ENCODE measurements at places on chromosomes 6 and 20.

DNA sequence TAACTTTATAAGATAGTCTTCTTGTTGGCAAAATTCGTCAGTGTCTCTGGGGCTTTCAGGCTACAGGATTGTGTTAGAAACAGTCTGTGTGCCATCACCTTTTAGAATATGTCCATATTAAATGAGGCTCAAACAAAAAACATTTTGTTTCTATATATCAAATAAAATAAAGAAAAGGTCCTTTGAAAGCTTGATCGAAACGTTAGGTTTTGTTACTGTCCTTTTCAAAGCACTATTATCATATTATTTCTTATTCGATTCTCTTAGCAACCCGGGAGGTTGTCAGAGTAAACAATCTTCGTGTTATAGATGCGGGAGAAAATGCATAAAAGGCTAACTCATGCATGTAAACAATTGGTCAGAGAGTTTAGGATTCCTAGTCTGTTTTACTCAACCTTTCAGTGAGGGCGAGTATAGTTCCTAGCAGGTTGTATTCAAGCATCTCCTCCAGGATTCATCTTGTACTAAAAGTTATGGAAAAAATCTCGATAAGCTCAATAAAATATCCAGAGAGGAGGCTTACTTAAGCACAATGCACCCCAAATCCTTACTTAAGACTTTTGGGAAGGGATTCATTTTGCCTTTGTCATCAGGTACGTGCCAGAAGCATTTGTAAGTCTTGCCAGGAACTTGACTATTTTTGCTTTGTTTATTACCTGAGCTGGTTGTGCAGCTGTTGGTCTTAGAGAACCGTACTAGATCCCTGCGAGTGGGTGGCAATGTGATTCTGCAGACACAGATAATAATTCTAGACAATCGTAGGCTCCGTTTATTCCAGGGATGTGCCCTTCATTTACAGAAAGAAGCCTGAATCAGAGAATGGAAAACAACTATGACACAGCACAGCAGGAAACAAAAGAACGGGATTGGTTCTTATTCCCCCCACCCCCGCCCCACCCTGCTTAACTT lies 159.6 kb upstream of the ZNF217 start:
- DNase-seq, result no peak

- DNase-seq, result no peak
These were observed 2.8 kb upstream of the ECI2 start for GRCh38 chr6:4138186-4138585.

- no peak for DNase-seq
These were observed 334.7 kb upstream of the FLRT3 start for GRCh38 chr20:14672066-14672465.

- DNase-seq, result no peak
These were observed 78.6 kb downstream of the HIVEP1 start for GRCh38 chr6:12090714-12091113.

GRCh38 chr6:25202504-25202903 lies 76.7 kb upstream of the CARMIL1 start:
- no peak for DNase-seq

Data from stimulated activated naive B cell treated with anti-CD40 and anti-IgM and Interleukin-4, amounts not matched to agents 10 μg/mL and 1 μg/mL and 100 μg/mL, for 72 hours (primary cell).